ENCODE measurements at places on chromosomes 1 and 21. TPM values are rescaled to one million over a fixed set of nuclear protein-coding genes. Genes with fewer than 3 reads are reported as not detected.

Gene TCEA3
- polyA plus RNA-seq, result 366 TPM

Gene LAX1
- polyA plus RNA-seq, result 0.19 TPM

Gene BRDT
- polyA plus RNA-seq, result not detected

Gene TTC22
- 0.05 TPM for polyA plus RNA-seq

Gene TRIM67
- polyA plus RNA-seq, result 0.08 TPM

Gene LRRC7
- 19.6 TPM for polyA plus RNA-seq

Gene ALX3
- polyA plus RNA-seq, result not detected

Gene ADAMTS1
- 16.8 TPM for polyA plus RNA-seq

Gene LENEP
- polyA plus RNA-seq, result not detected

Gene CHRNB2
- polyA plus RNA-seq, result 0.23 TPM

Gene CD34
- polyA plus RNA-seq, result 147 TPM

Gene RIPPLY3
- polyA plus RNA-seq, result 0.11 TPM

Gene NUAK2
- 0.49 TPM for polyA plus RNA-seq

Gene SMYD3
- polyA plus RNA-seq, result 7.9 TPM

Gene FCRL1
- 0.25 TPM for polyA plus RNA-seq

Gene TNFRSF14
- polyA plus RNA-seq, result 11.2 TPM

Gene LAMTOR5
- 102 TPM for polyA plus RNA-seq

Gene DCDC2B
- 0.66 TPM for polyA plus RNA-seq

Gene CLCA1
- not detected for polyA plus RNA-seq

Gene LEPROT
- 60.9 TPM for polyA plus RNA-seq

Gene FMO1
- 3.8 TPM for polyA plus RNA-seq

Gene PDE4B
- polyA plus RNA-seq, result 16.7 TPM

Gene OR2G6
- polyA plus RNA-seq, result not detected

Gene RIIAD1
- polyA plus RNA-seq, result 0.63 TPM
